ENCODE measurements at places on chromosomes 6 and 20. TPM values are rescaled to one million over a fixed set of nuclear protein-coding genes. Genes with fewer than 3 reads are reported as not detected.

The SLC16A10 gene
- not detected for total RNA-seq

The SLC4A11 gene
- total RNA-seq, result 0.37 TPM

The TRAM2 gene
- 135 TPM for total RNA-seq

The LY6G5C gene
- 0.39 TPM for total RNA-seq

The PRRT1 gene
- total RNA-seq, result under 0.01 TPM

The OPN5 gene
- not detected for total RNA-seq

The HAO1 gene
- total RNA-seq, result not detected

The OOEP gene
- not detected for total RNA-seq

The ECT2L gene
- total RNA-seq, result not detected

The ENPP5 gene
- total RNA-seq, result 0.78 TPM

The GLP1R gene
- total RNA-seq, result not detected

The ERVFRD-1 gene
- not detected for total RNA-seq

The HSPA12B gene
- total RNA-seq, result 0.98 TPM

The NOTCH4 gene
- total RNA-seq, result 0.73 TPM

The MMUT gene
- 13.3 TPM for total RNA-seq

The RCAN2 gene
- total RNA-seq, result 0.78 TPM

The FAM162B gene
- 0.73 TPM for total RNA-seq

The FKBP1C gene
- total RNA-seq, result 1.6 TPM

The SLC13A3 gene
- total RNA-seq, result 2.5 TPM

The TMEM244 gene
- total RNA-seq, result 0.78 TPM

The ARMC12 gene
- 0.20 TPM for total RNA-seq

The MYCT1 gene
- total RNA-seq, result not detected

The TMC2 gene
- total RNA-seq, result under 0.01 TPM

The BEND6 gene
- 9.6 TPM for total RNA-seq

The MTHFD1L gene
- total RNA-seq, result 36.0 TPM

The SNX9 gene
- 65.0 TPM for total RNA-seq

The ZC2HC1B gene
- total RNA-seq, result not detected

The BCL2L1 gene
- total RNA-seq, result 159 TPM

The IMPG1 gene
- not detected for total RNA-seq

The LGSN gene
- not detected for total RNA-seq

The TNXB gene
- total RNA-seq, result 99.6 TPM
